Fibroblast of lung (primary cell): ENCODE measurements at places on chromosomes 6 and 20. TPM values are rescaled to one million over a fixed set of nuclear protein-coding genes. Genes with fewer than 3 reads are reported as not detected.

RAMACL gene
- 2.3 and 5.0 TPM in 2 replicates for total RNA-seq

DAAM2 gene
- total RNA-seq: 25.9 and 41.5 TPM in 2 replicates

MDFI gene
- 0.17 and 3.3 TPM in 2 replicates for total RNA-seq

BACH2 gene
- 1.5 and 2.6 TPM in 2 replicates for total RNA-seq

KIFC1 gene
- total RNA-seq: 0.51 and 5.3 TPM in 2 replicates

TRIM40 gene
- total RNA-seq: not detected in 2 replicates

ADGRF5 gene
- total RNA-seq: under 0.01 and 0.26 TPM in 2 replicates

WFDC2 gene
- not detected in 2 replicates for total RNA-seq

RBCK1 gene
- 81.7 and 89.0 TPM in 2 replicates for total RNA-seq

COL11A2 gene
- 0.17 and 0.26 TPM in 2 replicates for total RNA-seq

GSS gene
- 39.0 and 71.3 TPM in 2 replicates for total RNA-seq

DOK5 gene
- 16.9 and 19.2 TPM in 2 replicates for total RNA-seq

SHLD1 gene
- total RNA-seq: 2.6 and 3.3 TPM in 2 replicates

CAP2 gene
- 2.6 and 8.6 TPM in 2 replicates for total RNA-seq

C20orf202 gene
- total RNA-seq: under 0.01 TPM in 1 of 2 replicates, not detected in the other

TRIM38 gene
- total RNA-seq: 14.4 and 14.5 TPM in 2 replicates

PYGB gene
- 81.7 and 89.5 TPM in 2 replicates for total RNA-seq

HAO1 gene
- not detected in 2 replicates for total RNA-seq

OR2H1 gene
- total RNA-seq: not detected in 2 replicates

FRMD1 gene
- not detected in 2 replicates for total RNA-seq

GTF3C6 gene
- 44.3 and 47.3 TPM in 2 replicates for total RNA-seq

NR2E1 gene
- total RNA-seq: not detected in 2 replicates

SLCO4A1 gene
- 0.26 and 0.50 TPM in 2 replicates for total RNA-seq

ZBTB24 gene
- 8.0 and 8.6 TPM in 2 replicates for total RNA-seq

TCF19 gene
- 2.3 and 8.4 TPM in 2 replicates for total RNA-seq

SLC22A16 gene
- under 0.01 TPM in 1 of 2 replicates, not detected in the other for total RNA-seq

THBD gene
- total RNA-seq: 1.5 and 8.4 TPM in 2 replicates
